ENCODE measurements at places on chromosomes 4 and X.

GRCh38 chr4:99645638-99646037 lies 12.0 kb downstream of the C4orf54 start:
- DNase-seq: no peak

DNA sequence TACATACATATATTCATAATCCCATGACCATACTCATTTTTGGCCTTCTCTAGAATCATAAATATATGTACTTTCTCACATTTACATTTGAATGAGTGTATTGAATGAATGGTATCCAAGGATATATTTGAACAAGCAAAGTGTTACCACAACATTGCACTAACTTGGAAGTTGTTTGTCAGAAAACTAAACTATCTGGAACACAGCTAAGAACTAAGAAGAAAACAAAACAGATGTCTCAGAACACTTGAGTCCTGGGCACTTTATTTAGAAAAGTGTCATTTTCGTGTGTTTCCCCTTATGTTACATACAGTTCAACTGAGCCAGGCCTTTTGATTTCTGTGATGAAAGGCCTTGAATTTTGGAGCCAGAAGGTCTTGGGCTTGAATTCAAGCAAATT lies 466.7 kb upstream of the FAT1 start:
- DNase-seq: no peak

- no peak for DNase-seq
These were observed 72.6 kb downstream of the TMEM131L start for GRCh38 chr4:153538487-153539357.

- no peak for DNase-seq
These were observed 220.5 kb downstream of the IDS start for GRCh38 chrX:149284616-149285015.

Data from HEK293T (cell line).